Endothelial cell of umbilical vein (primary cell): ENCODE measurements at places on chromosomes 1 and 21. TPM values are rescaled to one million over a fixed set of nuclear protein-coding genes. Genes with fewer than 3 reads are reported as not detected.

RAD54L gene
- 18.9 and 19.7 TPM in 2 replicates for total RNA-seq

TCHHL1 gene
- not detected in 2 replicates for total RNA-seq

DMAP1 gene
- 40.9 and 42.9 TPM in 2 replicates for total RNA-seq

NLRP3 gene
- 0.07 and 0.24 TPM in 2 replicates for total RNA-seq

RASSF5 gene
- 0.44 and 0.60 TPM in 2 replicates for total RNA-seq

FAM72D gene
- 3.2 and 3.3 TPM in 2 replicates for total RNA-seq

APH1A gene
- 157 and 165 TPM in 2 replicates for total RNA-seq

DENND2C gene
- total RNA-seq: 0.22 and 0.44 TPM in 2 replicates

BSND gene
- not detected in 2 replicates for total RNA-seq

LRRC53 gene
- not detected in 2 replicates for total RNA-seq
